ENCODE measurements at places on chromosomes 1 and 21. TPM values are rescaled to one million over a fixed set of nuclear protein-coding genes. Genes with fewer than 3 reads are reported as not detected.
A peak's percentile ranks its signal among the peaks of the same experiment; 100 is the strongest.

Gene PGLYRP3
- not detected for total RNA-seq

Gene FGR
- total RNA-seq, result 5.6 TPM

Gene TTLL7
- total RNA-seq, result 0.19 TPM

GRCh38 chr1:218671573-218671972 lies 326.4 kb downstream of the TGFB2 start:
- no peak for DNase-seq
- H3K4me1 ChIP-seq, result no peaks in the 10 kb centered on the region
- no peaks in the 10 kb centered on the region for H3K36me3 ChIP-seq
- no peaks in the 10 kb centered on the region for H3K27me3 ChIP-seq

DNA sequence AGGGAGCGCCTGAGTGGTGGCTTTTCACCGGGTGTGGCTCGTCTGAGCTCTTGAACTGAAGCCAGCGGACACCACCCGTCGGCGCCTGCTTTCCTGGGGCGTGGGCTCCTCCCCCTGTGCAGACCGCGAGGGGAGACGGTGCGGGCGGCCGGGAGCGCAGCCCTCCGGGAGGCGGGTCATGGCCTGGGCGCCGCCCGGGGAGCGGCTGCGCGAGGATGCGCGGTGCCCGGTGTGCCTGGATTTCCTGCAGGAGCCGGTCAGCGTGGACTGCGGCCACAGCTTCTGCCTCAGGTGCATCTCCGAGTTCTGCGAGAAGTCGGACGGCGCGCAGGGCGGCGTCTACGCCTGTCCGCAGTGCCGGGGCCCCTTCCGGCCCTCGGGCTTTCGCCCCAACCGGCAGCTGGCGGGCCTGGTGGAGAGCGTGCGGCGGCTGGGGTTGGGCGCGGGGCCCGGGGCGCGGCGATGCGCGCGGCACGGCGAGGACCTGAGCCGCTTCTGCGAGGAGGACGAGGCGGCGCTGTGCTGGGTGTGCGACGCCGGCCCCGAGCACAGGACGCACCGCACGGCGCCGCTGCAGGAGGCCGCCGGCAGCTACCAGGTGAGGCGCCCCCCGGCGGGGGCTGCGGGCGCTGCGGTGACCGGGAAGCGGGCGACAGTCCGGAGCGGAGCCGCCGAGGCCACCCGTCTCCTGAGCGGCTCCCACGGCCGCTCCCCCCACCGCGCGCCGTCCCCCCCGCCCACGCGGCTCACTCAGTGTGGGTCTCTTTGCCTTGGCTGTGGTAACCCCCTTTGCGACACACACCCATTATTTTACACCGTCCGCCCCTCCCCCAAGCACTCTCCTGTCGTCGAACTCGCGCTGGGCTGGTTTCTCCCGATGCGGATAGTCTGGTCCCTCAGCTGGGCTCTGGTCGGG lies at the start of gene TRIM58:
TRIM58 (plus strand) TSS at position 119 of the 916 bp plus-strand sequence; CDS start at position 179, 60 bp downstream.
- H3K27ac ChIP-seq, result no peak within 1 kb of the TSS
- peak within 1 kb of the TSS; percentile 52 for H3K4me3 ChIP-seq
- peaks cover 23% of the 10 kb centered on the region for H3K27me3 ChIP-seq
- H3K4me1 ChIP-seq, result no peaks in the 10 kb centered on the region

GRCh38 chr1:222754366-222755139 lies 17.6 kb downstream of the FAM177B start:
- no peaks in the 10 kb centered on the region for H3K4me1 ChIP-seq
- H3K4me3 ChIP-seq, result no peak overlapping the region
- no peak overlapping the region for H3K27ac ChIP-seq
- DNase-seq, result no peak

- H3K4me3 ChIP-seq, result no peak overlapping the region
- peaks cover 38% of the 10 kb centered on the region for H3K27me3 ChIP-seq
- no peaks in the 10 kb centered on the region for H3K36me3 ChIP-seq
- H3K4me1 ChIP-seq, result no peaks in the 10 kb centered on the region
Observed at GRCh38 chr1:201741763-201742342, 87.1 kb upstream of the IPO9 start.

DNA sequence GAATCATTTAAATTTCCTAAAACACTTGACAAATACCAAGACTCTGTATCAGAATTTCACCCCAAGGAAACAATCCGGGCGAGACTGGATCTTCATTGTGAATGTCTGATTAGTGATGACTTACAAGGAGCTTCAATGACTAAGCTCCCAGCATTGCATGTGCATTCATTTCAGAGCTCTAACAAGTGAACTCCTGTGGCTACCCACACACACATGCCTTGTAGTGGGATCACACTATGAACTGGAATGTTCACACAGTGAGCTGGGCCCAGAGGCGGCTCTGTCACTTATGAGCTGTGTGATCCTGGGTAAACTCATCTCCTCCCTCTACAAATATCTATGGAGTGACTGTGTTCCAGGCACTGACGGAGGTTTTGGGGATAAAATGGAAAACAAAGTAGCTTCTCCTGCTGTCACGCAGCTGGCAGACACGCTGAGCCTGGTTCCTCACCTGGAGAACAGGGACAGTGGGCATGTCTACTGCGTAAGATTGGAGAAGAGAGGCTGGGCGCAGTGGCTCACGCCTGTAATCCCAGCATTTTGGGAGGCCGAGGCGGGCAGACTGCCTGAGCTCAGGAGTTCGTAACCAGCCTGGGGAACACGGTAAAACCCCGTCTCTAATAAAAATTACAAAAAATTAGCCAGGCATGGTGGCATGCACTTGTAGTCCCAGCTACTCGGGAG lies 56.9 kb downstream of the CLSTN1 start:
- no peaks in the 10 kb centered on the region for H3K27me3 ChIP-seq
- no peaks in the 10 kb centered on the region for H3K36me3 ChIP-seq
- no peak overlapping the region for H3K27ac ChIP-seq
- H3K4me1 ChIP-seq, result no peaks in the 10 kb centered on the region
- DNase-seq, result no peak
- no peak overlapping the region for H3K4me3 ChIP-seq

GRCh38 chr1:202890392-202890791 lies 1.4 kb upstream of the RABIF start:
- no peak overlapping the region for H3K4me3 ChIP-seq
- no peak overlapping the region for H3K27ac ChIP-seq
- H3K27me3 ChIP-seq, result no peaks in the 10 kb centered on the region
- H3K36me3 ChIP-seq, result no peaks in the 10 kb centered on the region
- H3K4me1 ChIP-seq, result peaks cover 8% of the 10 kb centered on the region

Data from T-cell (primary cell).